ENCODE measurements at places on chromosomes 2 and 18.

- no peak for DNase-seq
These were observed 25.5 kb downstream of the IGFBP2 start for GRCh38 chr2:216658757-216659156.

DNA sequence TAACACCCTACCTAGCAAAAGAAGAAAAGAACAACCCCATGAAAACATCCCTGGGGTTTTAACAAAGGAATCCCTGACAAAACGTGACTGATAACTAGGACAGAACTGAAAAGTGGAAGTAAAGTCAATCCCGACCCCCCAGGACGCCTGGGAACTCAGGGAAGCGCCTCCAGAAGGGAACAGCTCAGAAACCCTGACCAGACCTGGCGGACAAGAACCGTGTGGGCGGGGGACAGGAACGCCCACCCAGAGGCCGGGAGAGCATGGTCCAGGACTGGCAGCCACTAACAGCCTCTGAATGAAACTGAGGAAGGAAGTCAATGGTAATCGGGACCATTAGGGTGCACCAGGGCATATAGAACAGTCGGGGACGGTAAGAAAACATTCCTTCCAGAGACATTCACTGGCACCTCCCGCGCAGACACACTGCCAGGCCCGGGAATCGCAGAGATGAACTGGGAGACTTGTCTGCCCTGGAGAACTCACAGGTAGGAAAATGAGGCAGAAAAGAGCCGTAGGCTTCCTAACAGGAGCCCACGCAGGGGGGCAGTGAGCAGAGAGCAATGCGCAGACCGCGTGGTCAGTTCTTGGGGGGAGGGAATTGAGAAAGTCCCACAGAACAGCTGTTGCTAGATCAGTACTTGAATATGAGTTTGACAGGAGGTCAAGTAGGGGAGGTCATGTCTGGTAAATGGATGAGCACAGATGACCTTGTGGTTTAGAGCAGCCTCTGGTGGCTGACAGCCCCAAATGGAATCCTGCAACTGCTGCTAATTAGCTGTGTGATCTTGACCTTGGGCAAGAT is 1.3 kb upstream of the TBC1D8 start:
- DNase-seq: no peak

DNA sequence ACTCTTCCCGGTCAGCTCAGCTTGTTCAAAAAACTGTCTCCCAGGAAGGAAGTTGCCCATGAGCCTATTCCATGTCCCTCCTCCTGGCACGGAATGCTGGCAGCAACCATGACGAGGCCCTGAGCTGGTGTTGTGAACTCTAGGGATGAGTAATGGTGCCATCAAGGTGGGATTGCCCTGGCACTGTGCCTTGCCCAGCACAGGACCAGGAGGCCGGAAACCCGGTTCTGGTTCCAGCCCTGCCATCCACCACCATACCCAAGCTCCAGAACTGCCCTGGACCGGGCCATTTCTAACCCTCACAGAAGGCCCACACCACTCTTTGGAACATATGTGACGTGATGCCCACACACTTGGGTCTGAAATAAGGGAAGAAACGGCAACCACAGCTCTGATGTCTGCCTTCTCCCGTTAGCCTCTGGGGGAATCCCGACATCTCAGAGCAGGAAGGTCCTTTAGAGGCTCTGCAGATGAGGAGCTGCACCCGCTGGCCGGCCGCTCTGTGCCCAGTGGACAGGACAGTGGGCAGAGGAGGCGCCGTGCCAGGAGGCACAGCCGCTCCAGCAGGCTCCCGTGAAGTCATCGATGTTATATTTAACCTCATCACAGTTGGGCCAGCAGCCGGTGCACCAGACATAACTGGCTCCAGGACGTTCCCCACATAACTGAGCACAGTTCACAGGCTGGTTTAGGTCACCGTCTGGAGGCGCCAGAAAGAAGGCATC is 462.1 kb upstream of the ID2 start:
- DNase-seq: no peak

- no peak for DNase-seq
These were observed 150.2 kb upstream of the SPATS2L start for GRCh38 chr2:200156166-200156835.

GRCh38 chr2:199979398-199979797 is 24.0 kb downstream of the MAIP1 start:
- no peak for DNase-seq

GRCh38 chr18:48947092-48947491 is 3.7 kb downstream of the SMAD7 start:
- no peak for DNase-seq

DNA sequence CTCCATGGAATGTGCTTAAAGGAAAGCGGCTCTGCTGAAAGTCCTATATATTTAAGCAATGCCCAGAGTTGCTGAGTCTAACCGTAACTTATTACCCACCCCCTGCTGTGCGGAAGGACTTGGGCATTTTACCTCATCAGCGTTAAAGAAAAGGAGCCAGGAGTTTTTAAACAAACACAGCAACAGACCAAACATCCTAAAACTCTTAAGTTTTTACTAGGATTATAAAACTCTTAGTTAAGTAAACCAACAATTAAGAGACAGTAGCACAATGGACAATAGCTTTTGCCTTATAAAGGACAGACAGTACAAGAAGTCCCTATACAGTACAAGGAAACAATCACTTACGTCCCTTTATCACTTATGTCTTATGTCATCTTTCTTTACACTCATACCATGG is 90.2 kb downstream of the ZNF521 start:
- DNase-seq: no peak

GRCh38 chr18:47115205-47115604 is 35.1 kb downstream of the HDHD2 start:
- DNase-seq: no peak

GRCh38 chr2:146651361-146651760 is 1193.5 kb upstream of the ACVR2A start:
- no peak for DNase-seq

GRCh38 chr2:46306988-46307655 is 9.9 kb downstream of the EPAS1 start:
- no peak for DNase-seq

- no peak for DNase-seq
These were observed 240.9 kb downstream of the PRKCE start for GRCh38 chr2:45892425-45892745.

- DNase-seq: no peak
These were observed 22.4 kb downstream of the PTPN2 start for GRCh38 chr18:12861637-12862036.

DNA sequence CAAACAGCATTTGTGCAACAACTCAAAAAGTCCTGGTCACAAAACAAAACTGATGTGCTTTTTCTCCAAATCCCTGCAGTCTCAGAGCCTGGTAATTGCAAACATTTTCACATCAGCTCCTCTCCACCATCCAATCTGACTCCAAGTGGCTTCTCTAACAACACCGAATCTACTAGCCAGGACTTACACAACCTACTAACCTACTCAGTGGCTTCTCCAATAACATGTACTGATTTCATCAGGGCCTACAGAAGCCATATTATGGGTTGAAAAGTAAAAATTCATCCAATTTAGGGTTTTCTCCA is 104.3 kb downstream of the COLEC12 start:
- no peak for DNase-seq

DNA sequence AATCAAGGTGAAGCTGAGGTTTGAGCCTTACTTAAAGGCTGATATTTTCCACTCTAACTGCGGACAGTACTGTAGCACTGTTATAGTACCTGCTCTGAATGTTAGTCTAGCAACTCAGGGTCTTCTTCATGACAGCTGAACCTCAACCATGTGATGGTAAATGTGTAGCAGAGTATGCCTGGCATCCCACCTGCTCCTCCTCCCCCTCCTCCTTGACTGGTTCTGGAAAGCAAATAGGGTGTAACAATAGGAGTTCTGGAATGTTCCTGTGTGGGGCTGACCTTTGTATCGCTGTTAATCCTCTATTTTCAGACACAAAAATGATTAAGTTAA is 447 bp upstream of the CCL20 start:
- no peak for DNase-seq

DNA sequence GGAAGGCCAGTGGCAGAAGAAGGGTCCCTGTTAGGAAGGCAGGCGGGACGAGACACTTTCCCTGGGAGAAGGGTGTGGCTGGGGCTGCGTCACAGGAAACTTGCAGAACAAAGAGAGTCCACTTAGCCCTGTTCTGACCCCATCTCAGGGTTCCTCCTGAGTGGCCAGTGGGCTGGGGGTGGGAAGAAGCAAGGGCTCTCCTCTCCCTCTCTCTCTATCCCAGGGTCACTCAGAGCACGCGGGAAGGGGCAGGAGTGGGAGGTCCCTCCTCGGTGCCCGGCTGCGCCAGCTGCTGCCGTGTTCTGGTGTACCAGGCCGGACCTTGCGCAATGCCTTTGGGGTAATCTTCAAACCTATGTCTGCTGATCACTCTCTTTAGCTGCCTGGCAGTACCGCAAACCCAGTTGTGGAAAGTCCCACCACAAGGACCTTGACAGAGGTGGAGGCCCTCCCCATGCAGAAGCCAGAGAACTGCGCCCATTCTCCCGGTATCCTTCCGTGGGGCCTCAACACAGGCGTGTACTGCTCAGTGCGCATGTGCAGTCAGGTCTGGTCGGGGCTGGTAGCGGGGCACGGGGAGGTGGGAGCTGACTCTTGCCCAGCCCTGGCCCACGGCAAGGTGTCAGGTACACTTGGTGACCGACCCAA is 47.8 kb upstream of the ST3GAL5 start:
- no peak for DNase-seq

GRCh38 chr2:152411154-152411553 is 76.2 kb downstream of the FMNL2 start:
- DNase-seq: no peak

GRCh38 chr2:23657371-23657770 is 269.6 kb downstream of the ATAD2B start:
- no peak for DNase-seq

Data from activated naive CD4-positive, alpha-beta T cell (primary cell).